Fibroblast of mammary gland (primary cell): ENCODE measurements at places on chromosomes 4 and X.

- no peak for DNase-seq
Observed at GRCh38 chrX:65591206-65591605, 56.6 kb upstream of the LAS1L start.

GRCh38 chr4:105207386-105207785 lies 60.7 kb downstream of the TET2 start:
- DNase-seq = no peak

DNA sequence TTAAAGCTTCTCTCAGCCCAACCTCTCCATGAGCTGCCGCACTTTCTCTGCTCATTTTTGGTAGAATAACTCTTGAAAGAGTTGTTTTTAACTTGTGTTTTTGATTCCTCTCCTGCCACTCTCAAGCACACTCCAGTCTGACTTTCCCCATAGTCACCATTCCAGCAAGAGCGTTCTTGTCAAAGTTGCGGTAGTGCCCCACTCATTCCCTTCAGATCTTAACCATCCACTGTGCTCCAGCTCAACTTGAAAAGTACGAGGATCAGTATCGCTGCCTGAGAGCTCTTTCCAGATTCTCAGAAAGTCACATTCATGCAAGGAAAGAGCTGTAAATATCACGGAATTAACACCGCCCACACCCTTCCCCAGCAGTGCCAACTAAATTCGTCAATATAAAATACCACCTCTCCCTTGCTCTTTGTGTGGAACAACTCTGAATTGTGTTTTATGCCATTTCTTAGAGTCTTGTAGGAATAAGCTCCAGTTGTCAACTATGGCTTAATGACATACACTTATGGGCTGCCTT lies 59.7 kb upstream of the IL15 start:
- no peak for DNase-seq

- peak; percentile 20 for DNase-seq
Observed at GRCh38 chr4:165190591-165191347, 16.6 kb upstream of the KLHL2 start.

- no peak for DNase-seq
Observed at GRCh38 chr4:35644591-35644990, 599.7 kb downstream of the ARAP2 start.

DNA sequence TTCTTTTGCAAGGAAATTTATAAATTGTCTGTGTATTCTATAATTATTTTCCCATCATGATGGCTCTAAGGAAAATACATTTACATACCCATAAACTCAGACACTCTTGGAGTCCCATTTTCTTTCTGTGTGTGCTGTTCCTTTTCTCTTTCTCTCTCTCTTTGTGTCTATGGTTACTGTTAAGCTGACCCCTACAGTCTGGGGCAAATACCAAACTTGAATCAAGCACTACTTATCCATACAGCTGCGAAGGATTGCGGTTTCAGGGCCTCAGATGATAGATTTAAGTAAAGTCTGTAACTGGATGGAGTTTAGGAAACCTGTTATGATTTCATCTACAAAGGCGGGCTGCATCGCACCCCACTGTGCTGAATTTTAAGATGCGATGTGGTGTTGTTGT lies 150.2 kb downstream of the SHROOM3 start:
- DNase-seq = no peak

GRCh38 chr4:155946486-155946885 lies 7.2 kb downstream of the CTSO start:
- no peak for DNase-seq

DNA sequence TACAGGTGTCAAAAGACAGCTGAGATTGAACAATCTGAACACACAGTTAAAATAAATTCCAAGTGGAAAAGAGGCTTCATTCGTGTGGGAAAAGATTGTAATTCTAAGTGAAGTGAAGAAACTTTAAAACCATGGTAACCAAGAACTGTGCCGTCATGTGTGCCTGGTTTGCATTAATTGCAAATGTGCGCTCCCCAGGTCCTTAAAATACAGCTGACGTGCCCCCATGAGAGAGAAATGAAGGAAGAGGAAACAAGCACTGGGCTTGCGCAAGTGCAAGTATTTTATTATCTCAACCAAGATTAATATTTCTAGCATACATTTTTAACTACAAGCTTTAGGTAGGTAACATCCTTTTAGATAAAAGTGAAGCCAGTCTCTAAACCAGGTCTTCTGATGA lies 92.5 kb downstream of the PARM1 start:
- no peak for DNase-seq

- no peak for DNase-seq
Observed at GRCh38 chrX:652341-652741, 21.8 kb downstream of the SHOX start.

DNA sequence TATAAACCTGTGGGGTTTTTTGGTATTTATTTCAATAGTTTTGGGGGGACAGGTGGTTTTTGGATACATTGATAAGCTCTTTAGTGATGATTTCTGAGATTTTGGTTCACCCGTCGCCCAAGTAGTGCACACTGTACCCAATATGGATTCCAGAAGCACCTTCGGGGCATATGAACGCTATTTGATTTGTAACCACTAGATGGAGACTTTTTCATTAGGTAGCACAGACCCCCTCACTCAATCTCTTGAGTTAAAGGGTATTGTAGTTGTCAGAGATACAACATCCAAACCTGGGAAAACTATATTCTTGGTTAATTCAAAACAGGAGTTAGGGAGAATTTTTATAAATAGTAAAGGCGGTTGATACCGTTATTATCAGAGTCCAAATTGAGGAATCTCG lies 79.8 kb downstream of the SPANXN3 start:
- DNase-seq = peak; percentile 3

- DNase-seq = peak; percentile 49
Observed at GRCh38 chrX:53357799-53358530, 64.5 kb downstream of the SMC1A start.

GRCh38 chrX:97597954-97598353 lies 714.2 kb downstream of the RPA4 start:
- DNase-seq = no peak
